HS-5 (cell line): ENCODE measurements at places on chromosomes 1 and 21.

DNA sequence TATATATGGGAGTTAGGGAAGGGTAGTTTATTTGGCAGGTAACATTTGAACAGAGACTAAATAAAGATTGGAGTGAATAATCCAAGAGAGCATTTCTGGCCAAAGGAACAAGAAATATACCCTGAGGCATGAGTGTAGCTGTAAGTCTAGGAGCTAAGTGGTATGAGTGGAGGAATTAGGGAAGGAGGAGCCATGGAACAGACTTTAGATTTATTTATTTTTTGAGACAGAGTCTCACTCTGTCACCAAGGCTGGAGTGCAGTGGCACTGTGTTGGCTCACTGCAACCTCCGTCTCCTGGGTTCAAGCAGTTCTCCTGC lies 18.4 kb downstream of the CAPZA1 start:
- DNase-seq, result no peak

- DNase-seq, result no peak
These were observed 84.9 kb downstream of the SLC16A1 start for GRCh38 chr1:112870887-112871646.

GRCh38 chr21:42398436-42399028 lies 2.7 kb upstream of the TMPRSS3 start:
- DNase-seq, result no peak

DNA sequence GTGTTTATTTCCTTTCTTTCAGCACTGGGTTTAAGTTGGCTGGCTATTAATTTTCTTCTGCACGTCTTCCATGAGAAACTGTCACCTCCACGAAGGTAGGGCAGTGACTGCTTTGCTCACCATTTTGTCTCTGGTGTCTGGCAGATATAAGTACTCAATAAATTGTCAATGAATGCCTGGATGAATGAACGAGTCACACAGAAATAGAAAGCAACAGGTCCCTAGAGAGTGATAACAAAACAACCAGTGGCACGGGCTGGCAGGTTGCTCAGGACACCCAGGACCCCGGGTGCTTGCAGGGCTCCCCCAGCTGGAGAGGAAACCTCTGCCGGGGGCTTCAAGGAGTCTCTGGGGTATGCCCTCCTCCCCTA lies 3.2 kb upstream of the MYOC start:
- DNase-seq, result no peak

- no peak for DNase-seq
These were observed 1.1 kb downstream of the S100A11 start for GRCh38 chr1:152035539-152036266.

DNA sequence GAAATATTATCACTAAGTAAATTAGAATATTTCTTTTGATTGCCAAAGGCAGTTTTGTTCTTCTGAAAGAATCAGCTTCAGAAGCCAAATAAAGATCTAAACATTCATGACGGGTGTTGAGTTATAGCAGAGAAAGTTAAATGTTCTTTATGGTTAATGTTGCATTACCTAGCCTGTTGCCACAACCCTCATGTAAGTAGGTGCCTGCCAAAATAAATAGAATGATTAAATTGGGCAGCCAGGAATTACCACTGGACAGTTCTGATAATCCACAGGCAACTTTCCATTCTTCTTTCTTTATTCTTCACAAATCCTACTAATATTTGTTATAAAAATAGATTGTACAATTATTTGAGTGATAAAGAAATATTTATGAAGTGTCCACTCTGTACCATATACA lies 217.9 kb upstream of the NRIP1 start:
- no peak for DNase-seq

DNA sequence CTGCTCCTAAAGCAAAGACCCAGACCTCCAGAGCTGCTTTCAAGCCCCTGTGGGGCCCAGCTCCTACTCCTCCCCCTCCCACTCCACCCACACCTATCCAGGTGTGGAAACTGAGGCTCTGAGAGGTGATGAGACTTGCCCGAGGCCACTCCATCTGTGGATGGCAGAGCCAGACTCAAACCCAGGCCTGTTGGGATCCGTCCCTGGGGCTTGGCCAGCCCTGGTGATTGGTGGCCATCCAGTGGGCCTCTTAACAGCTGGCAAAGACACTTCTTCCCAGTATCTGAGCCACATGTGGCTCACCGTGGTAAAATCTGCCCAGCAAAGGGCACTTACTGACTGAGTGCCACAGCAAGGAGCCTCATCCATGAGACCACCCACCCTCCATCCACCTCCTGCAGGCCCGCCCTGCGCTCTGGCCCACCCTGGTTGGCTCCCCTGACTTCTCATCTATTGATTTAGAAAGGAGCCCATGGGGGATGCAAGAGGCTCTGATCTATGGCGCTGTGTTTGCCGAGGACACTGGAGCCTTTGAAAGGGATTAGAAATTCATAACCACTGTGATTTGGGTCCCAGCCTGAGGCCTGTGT lies 398.5 kb downstream of the PTPRU start:
- no peak for DNase-seq

- DNase-seq, result no peak
These were observed 11.8 kb upstream of the BACE2 start for GRCh38 chr21:41156142-41156541.

DNA sequence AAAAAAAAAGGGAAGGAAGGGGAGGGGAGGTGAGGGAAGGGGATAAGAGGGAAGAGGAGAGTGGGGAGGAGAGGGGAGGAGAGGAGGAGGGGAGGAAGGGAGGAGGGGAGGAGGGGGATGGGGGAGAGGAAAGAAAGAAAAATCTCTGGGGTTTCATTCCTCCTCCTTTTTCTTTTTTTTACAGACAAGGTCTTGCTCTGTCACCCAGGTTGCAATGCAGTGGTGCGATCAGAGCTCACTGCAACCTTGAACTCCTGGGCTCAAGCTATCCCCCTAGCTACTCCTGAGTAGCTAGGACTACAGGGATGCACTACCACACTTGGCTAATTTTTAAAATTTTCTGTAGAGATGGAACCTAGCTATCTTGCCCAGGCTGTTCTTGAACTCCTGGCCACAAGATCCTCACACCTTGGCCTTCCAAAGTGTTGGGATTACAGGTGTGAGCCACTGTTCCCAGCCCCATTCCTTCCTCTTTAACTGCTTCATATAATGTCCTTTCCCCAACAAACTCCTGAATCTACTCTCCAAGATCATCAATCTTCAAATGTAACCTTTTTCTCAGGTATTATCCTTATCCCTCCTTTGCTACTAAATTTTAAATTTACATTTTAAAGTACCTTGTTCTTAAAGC lies 23.2 kb downstream of the GON4L start:
- DNase-seq, result no peak

DNA sequence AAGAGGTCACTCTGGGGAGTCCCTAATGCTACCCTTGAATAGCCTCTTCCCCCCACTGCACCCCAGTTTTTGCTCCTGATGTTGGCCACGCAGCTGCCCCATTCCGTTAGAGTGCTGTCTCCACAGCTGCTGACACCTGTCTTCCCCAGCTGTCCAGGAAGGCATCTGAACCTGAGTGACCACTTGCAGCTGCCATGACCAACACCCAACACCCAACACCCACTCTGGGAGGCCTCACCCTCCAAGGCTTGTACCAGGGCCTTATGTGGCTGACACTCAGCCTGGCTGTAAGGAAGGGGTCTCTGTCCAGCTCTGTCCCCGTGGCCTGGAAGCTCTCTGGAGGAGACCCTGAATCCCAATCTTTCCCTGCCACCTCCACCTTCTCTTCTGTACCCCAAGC lies 26.7 kb upstream of the LDLRAP1 start:
- DNase-seq, result no peak

GRCh38 chr1:77976433-77977076 lies 2.3 kb downstream of the FUBP1 start:
- no peak for DNase-seq

DNA sequence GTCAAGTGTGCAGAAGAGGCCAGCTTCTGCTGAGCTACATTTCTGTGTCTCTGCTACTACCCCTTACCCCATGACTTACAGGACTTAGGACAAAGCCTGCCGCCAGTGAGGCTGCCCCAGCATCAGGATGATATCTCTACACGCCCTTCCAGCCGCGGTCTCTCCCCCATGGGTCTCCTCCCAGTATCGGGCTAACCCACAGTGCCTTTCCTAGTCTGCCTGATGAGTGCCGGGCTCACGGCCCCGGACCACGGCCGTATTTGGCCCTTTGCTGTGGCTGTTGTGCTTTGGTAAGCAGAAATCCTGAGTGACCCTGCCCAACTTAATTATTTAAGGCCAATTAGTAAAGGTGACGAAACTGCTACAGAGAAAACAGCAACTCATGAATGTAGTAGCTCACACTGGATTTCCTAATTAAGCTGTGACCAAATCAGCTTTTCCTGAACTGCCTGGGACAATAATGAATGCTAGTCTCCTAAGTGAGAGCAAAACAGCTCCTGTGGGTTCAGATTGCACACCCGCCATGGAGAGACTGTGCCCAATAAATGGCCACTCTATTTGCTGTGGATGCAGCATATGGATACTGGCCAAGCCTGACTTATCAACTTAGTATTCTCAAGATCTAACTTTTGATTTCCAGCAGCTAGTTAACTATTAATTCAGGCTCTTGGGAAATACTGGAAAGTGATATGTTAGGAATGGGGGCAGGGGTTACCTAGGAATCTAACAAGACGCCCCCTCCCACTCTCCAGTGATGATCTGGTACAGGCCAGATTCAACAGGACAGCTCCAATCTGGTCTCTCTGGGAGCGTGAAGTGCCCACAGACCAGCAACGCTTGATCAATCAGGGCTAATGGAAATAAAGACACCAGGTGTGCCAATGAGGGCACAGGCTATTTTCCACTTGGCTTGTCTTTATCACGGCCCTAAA lies 123.3 kb upstream of the IFFO2 start:
- no peak for DNase-seq

GRCh38 chr1:50705699-50706098 lies 254.4 kb downstream of the FAF1 start:
- no peak for DNase-seq

GRCh38 chr1:10912441-10912840 lies 100.0 kb upstream of the TARDBP start:
- DNase-seq, result no peak

DNA sequence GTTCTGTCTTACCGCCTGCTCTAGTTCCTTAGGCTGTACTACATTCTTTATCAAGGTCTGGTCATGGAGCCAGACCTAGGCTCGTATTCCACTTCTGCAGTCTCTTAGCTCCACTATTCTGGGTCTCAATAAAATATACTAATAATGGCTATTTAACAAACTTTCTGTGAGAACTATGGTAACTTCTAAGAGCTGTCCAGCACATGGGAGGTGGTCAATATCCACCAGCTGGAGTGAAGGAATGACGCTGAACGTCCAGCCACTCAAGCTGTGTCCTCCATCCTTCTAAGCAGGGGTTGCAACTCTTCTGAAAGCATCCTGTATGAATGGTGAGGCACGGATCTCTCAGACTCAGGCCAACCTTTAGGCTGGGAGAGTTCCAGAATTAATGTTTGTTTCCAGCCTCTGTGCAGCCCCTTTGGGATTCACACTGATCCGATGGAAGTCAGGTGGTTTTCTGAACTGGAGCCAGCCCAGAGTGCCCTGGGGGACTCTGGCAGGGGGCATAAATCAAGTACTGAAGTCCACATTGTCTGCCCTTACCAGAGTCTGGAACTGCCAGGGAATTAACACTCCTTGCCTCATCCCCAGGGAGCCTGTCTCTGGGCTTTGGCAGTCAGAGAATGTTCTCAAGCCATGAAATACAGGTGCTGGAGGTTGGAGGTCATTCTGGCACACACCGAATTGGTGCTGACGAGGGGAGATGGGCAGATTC lies 57.4 kb downstream of the BRINP2 start:
- no peak for DNase-seq

DNA sequence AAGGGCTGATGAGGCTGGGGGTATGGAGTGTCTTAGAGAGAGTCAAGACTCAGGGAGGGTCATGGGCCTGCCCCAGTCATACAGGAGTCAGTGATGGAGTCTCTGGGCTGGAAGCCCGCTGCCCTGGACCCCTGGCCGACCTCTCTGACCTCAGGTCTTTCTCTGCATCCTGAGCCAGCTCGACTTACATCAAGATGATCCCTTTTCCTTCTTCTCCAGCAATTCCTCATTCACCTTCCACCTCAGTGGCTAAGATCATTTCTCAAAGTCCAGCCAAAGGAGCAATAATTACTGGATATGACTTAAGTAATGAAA lies 308.6 kb downstream of the MATN1 start:
- no peak for DNase-seq

DNA sequence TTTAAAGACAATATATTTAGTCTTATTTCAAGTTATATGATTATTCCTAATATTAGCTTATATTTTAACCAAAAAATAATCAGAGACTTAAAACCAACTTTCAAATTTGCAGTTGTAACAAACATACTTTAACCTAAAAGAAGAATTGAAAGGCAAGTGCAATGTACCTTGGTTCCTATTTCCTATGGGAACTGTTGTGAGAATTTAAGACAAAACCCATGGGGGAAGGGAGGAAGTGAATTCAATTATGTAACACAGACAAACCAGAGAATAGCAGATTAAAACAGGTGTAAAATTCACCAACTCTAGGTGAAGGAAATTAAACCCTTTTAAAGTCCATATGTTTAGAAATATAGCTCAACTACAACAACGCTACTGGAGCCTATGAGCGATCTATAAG lies 22.6 kb upstream of the CR2 start:
- no peak for DNase-seq

GRCh38 chr1:33740040-33740744 lies 123.7 kb upstream of the HMGB4 start:
- no peak for DNase-seq

DNA sequence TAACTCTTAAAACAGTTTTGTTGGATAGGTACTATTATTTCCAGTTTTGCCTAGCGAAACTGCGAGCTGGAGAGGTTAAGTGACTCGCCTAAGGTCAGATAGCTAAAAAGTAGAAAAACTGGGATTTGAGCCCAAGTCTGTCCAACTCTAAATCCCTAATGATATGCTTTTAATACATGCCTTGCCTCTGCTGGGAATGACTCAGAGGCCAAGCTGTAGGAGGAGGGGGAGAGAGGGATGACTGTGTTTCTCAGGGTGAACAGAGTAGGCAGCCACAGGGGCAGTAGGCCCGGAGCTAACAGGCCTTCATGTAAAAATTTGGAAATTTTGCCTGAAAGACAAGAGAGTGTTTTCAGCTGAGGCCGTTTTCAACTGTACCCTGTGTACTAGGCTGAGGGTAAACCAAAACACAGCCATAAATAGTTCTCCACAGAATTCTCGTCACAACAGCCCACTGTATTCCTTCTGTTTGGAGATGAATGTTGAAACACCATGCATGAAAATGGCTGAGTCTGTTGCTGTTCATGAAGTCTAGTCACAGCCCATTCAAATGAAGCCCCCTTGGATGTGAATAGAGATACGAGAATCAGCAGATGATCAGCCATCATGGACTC lies 107.5 kb upstream of the HOOK1 start:
- DNase-seq, result peak; percentile 84

DNA sequence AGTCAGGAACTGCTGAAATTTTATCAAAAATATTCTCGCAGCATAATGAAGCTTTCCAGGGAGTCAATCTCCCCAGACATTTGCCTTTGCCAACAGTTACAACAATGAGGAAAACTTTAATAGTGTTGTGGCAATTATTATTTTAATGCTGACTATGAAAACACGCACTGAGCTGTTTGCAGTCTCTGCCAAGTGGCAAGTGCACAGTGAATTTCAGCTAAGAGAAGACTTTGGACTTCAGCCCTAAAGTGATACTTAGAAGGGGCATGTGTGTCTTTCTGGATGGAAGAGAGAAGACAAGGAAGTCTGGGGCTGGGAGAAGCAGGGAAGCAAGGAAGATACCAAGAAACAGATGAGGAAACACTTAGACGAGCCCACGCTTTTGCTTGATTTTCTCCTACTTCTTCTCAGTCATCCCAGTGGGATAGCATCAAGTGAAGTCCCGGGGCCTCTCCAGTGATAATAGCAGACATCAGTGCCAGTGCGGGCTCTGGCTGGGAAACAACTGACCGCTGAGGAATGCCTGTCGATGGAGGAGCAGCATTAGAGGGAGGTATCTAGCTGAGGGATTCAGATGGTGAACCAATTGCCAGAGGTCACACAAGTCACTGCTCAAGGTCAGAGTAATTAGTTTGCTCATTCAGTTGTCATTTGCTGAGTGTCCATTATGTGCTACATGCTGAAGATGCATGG lies 196.3 kb downstream of the TTLL7 start:
- no peak for DNase-seq
